Tibial nerve (tissue), 4 donors: ENCODE measurements at places on chromosomes 2 and 18. TPM values are rescaled to one million over a fixed set of nuclear protein-coding genes. Genes with fewer than 3 reads are reported as not detected.

- H3K27me3 ChIP-seq: no peaks in the 10 kb centered on the region
- no peak overlapping the region for H3K4me3 ChIP-seq
- peaks cover 62% of the 10 kb centered on the region for H3K4me1 ChIP-seq
- peak overlapping the region; percentile 91 for H3K27ac ChIP-seq
These were observed 93.1 kb downstream of the CABLES1 start for GRCh38 chr18:23228102-23229061.

DNA sequence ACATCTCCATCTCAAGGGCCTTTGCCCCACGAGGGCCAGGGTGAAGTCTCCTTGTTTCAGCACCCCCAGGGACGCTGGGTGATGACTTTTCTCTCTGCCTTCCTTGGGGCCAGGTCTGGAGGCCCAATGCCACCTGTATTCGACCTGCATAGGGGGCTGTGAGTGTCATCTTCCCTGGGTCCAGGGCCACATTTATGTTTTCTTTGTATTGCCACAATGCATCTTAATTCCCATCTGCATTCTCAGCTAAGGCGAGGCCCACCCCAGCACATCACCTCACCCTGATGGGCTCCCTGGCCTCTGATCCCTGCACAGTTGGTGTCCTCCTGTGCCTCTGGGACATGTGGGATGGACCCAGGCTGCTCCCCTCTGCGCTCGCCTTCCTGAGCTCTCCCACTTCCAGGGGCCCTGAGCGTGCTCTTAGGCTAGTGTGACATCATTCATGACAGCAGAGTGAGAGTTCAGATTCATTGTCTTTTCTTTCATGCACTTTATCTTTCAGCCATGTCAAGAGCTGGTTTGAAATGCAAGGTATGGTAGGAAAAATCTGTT, 122.0 kb upstream of the COPS8 start:
- no peak for DNase-seq
- H3K4me1 ChIP-seq: no peaks in the 10 kb centered on the region
- H3K27me3 ChIP-seq: no peaks in the 10 kb centered on the region

- H3K36me3 ChIP-seq: no peaks in the 10 kb centered on the region
- H3K4me1 ChIP-seq: peaks cover 7% of the 10 kb centered on the region
- no peak for DNase-seq
These were observed 5.3 kb downstream of the ZEB2 start for GRCh38 chr2:144514616-144515091.

- no peak for DNase-seq
- H3K4me1 ChIP-seq: no peaks in the 10 kb centered on the region
- no peak overlapping the region for H3K4me3 ChIP-seq
- no peaks in the 10 kb centered on the region for H3K36me3 ChIP-seq
- no peaks in the 10 kb centered on the region for H3K27me3 ChIP-seq
These were observed 467.8 kb downstream of the ZEB2 start for GRCh38 chr2:144052083-144052482.

Gene ITPRIPL1
- total RNA-seq: 2.0 TPM

Gene DNAJC27
- total RNA-seq: 12.8 TPM

DNA sequence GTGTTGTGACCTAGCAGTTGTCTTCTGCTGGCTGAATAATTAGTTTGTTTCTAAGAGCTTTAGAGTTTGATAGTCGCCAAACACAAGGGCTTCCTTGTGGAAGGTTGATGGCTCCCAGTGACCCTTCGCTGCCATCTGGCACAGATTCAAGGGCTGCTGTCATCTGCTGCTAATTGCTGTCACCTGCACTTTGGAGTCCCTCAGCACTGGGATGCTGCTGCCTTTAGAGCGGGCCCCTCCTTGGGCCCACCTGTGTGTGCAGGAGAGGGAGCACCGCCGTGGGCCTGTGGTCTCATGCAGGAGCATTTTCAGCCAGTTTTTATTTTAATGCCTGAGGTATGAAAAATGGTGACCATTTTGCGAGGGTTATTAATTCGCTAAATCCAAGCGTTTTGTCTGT, 154.0 kb upstream of the NFATC1 start:
- DNase-seq: no peak
- H3K36me3 ChIP-seq: peaks cover 12% of the 10 kb centered on the region
- no peak overlapping the region for H3K4me3 ChIP-seq
- no peaks in the 10 kb centered on the region for H3K4me1 ChIP-seq
- no peak overlapping the region for H3K27ac ChIP-seq

GRCh38 chr2:130156624-130157004, 11.7 kb upstream of the CCDC74B start:
- DNase-seq: no peak
- no peaks in the 10 kb centered on the region for H3K36me3 ChIP-seq
- H3K27me3 ChIP-seq: no peaks in the 10 kb centered on the region
- H3K4me3 ChIP-seq: no peak overlapping the region
- no peaks in the 10 kb centered on the region for H3K4me1 ChIP-seq

GRCh38 chr2:40914666-40915065, 462.8 kb upstream of the SLC8A1 start:
- H3K4me1 ChIP-seq: no peaks in the 10 kb centered on the region
- no peaks in the 10 kb centered on the region for H3K27me3 ChIP-seq
- DNase-seq: no peak
- no peak overlapping the region for H3K27ac ChIP-seq
- H3K36me3 ChIP-seq: no peaks in the 10 kb centered on the region

Gene SNTG2
- total RNA-seq: 9.0 TPM

GRCh38 chr2:226743915-226744314, 55.7 kb downstream of the IRS1 start:
- no peaks in the 10 kb centered on the region for H3K27me3 ChIP-seq
- peaks cover 47% of the 10 kb centered on the region for H3K4me1 ChIP-seq
- DNase-seq: no peak
- no peak overlapping the region for H3K4me3 ChIP-seq

DNA sequence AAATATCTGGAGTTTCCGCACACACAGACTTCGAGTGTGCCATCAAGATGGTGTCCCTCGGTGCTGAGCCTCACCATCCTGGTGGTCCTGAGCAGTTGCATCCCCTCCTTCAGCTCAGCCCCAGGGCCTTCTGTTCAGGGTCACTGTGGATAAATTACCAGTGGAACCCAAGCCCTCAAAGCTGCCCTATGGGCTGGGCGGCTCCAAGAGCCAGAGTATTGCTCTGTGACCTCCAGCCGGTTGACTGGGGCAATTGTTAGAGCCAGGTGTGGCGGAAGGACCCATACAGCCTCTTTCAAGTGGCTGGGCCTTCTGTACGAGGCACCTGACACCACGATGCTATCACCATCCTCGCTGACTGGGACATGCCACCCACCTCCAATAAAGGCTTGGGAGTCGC, 215.5 kb downstream of the GBX2 start:
- no peak for DNase-seq
- H3K36me3 ChIP-seq: no peaks in the 10 kb centered on the region
- H3K4me1 ChIP-seq: no peaks in the 10 kb centered on the region
- no peak overlapping the region for H3K27ac ChIP-seq

Gene PKP4
- total RNA-seq: 83.7 TPM

Gene KHK
- total RNA-seq: 10.5 TPM

- DNase-seq: no peak
- no peaks in the 10 kb centered on the region for H3K36me3 ChIP-seq
- no peaks in the 10 kb centered on the region for H3K27me3 ChIP-seq
- H3K4me3 ChIP-seq: no peak overlapping the region
These were observed 170.6 kb downstream of the FHOD3 start for GRCh38 chr18:36468161-36468560.

DNA sequence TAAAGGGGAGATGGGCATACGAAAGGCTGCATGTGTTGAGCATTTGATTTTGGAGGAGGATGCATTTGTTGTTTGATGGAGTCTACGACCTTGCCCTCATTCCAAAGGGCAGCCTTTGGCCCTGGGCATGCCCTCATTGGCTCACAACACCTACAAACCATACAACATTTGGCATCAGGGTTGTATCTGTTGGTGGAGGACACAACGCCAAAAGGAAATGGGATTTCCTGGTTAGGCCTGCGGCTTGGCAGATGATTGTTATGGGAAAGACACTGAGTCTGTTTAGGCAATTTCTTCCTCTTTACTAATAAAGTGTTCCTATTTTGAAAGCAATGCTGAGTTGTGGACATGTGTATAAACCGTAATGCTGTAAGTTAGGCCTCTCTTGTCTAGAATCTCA, 246.9 kb downstream of the LDLRAD4 start:
- no peak for DNase-seq
- peaks cover 6% of the 10 kb centered on the region for H3K4me1 ChIP-seq
- no peaks in the 10 kb centered on the region for H3K27me3 ChIP-seq
- peak overlapping the region; percentile 5 for H3K4me3 ChIP-seq
- H3K27ac ChIP-seq: peak overlapping the region; percentile 18

Gene SKA1
- not detected for total RNA-seq

DNA sequence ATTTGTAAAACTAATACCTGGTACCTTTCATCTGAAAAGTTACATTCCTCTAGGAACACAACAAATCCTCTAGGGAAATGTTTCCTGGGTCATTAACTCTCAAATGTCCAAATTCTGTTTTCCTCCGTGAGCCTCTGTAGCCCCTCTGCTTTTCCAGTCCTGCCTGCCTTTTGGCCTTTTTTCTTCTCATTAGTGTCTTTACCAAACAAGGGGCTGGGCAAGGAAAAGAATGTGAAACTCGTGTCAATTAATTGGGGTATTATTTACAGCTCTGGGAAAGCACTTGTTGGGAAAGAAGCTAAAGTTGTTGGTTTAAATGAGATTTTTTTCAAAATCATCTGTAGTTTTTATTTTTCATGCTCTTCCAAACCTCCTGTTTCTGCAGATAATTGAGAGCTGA, 198.1 kb upstream of the NRP2 start:
- H3K4me1 ChIP-seq: peaks cover 15% of the 10 kb centered on the region
- no peak for DNase-seq
- H3K27ac ChIP-seq: no peak overlapping the region
- no peak overlapping the region for H3K4me3 ChIP-seq
- no peaks in the 10 kb centered on the region for H3K36me3 ChIP-seq
- no peaks in the 10 kb centered on the region for H3K27me3 ChIP-seq

Gene RTP5
- not detected for total RNA-seq

DNA sequence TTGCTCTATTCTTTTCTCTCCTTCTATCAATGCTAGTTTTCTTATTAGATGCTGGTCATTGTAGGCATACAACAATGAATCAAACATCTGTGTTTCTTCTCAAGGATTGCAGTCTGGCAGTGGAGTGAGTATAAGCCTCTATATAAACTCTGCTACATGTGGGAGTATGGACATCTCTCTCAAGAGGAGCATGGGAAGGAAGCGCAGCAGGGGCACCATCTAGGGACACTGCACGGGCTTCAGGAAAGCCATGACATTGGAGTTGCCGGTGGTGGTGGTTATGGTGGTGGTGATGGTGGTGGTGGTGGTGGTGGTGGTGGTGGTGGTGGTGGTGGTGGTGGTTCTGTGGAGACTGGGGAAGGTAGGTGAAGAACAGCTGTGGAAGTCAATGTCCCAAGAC, 462.6 kb downstream of the RNF144A start:
- H3K4me1 ChIP-seq: no peaks in the 10 kb centered on the region
- no peak overlapping the region for H3K27ac ChIP-seq
- H3K4me3 ChIP-seq: no peak overlapping the region
- H3K36me3 ChIP-seq: no peaks in the 10 kb centered on the region
- H3K27me3 ChIP-seq: no peaks in the 10 kb centered on the region

GRCh38 chr2:121469356-121469755, 61.3 kb upstream of the RNU4ATAC start:
- no peak overlapping the region for H3K27ac ChIP-seq
- DNase-seq: no peak
- H3K4me3 ChIP-seq: no peak overlapping the region
- H3K36me3 ChIP-seq: peaks cover 3% of the 10 kb centered on the region
- peaks cover 13% of the 10 kb centered on the region for H3K4me1 ChIP-seq

- no peaks in the 10 kb centered on the region for H3K27me3 ChIP-seq
- H3K36me3 ChIP-seq: no peaks in the 10 kb centered on the region
- no peak for DNase-seq
These were observed 70.9 kb downstream of the MAP3K20 start for GRCh38 chr2:173146590-173146989.

DNA sequence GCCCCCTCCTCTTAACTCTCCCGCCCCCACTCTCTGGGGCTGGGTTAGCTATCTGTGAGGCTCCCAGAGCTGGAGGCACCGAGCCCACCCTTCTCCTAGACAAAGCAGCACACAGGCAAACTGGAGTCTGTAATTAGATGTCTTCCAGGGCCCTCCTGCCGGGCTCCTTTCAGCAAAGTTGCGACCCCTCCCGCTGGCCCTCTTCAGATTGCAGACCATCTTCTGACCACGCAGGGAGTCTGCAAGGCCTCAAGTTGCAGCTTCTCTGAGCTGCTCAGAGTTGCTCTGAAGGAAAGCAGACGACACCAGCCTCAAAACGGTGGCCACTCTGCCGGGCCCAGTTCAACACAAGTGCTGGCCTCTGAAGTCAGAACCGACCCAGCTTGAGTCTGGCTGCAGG, 228.4 kb upstream of the COPS8 start:
- no peaks in the 10 kb centered on the region for H3K27me3 ChIP-seq
- no peak overlapping the region for H3K27ac ChIP-seq
- no peak for DNase-seq
- H3K4me3 ChIP-seq: no peak overlapping the region
- no peaks in the 10 kb centered on the region for H3K4me1 ChIP-seq

Gene CAPN13
- not detected for total RNA-seq

DNA sequence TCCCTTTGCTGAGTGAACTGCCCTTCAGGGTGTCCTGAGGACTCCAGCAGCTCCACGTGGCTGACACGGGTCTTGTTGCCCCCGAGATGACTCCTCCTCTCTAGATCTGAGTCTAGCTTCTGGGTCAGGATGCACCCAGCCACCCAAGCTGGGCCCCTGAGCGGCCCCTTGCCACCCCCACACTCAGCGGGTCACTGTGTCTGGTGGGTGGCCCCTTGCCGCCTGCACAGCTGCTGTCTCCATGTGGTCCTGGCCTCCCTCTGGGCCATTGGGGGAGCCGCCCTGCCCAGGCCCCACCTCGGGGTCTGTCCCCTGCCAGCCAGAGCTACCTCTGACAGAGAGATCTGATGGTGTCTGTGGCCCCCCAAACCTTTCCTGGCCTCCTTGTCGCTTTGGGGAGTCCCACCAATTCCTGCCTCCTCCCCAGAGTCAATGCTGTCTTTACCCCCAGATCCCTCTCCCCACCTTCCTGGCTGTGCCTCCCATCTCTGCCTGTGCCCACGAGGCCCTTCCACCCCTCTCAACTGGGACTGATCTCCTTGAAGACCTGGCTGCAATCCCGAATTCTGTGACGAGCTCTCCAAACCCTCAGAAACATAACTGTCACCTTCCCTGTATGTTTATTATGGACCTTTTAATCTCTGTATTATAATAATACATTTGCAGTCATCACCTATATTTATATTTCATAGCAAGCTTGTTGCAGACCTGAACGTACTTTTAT, 46.5 kb downstream of the TWIST2 start:
- H3K4me1 ChIP-seq: no peaks in the 10 kb centered on the region
- no peaks in the 10 kb centered on the region for H3K36me3 ChIP-seq
- H3K27me3 ChIP-seq: no peaks in the 10 kb centered on the region
- DNase-seq: no peak

Gene LBH
- 12.7 TPM for total RNA-seq

Gene CD302
- 59.6 TPM for total RNA-seq
